ENCODE measurements at places on chromosomes 11 and 22.

DNA sequence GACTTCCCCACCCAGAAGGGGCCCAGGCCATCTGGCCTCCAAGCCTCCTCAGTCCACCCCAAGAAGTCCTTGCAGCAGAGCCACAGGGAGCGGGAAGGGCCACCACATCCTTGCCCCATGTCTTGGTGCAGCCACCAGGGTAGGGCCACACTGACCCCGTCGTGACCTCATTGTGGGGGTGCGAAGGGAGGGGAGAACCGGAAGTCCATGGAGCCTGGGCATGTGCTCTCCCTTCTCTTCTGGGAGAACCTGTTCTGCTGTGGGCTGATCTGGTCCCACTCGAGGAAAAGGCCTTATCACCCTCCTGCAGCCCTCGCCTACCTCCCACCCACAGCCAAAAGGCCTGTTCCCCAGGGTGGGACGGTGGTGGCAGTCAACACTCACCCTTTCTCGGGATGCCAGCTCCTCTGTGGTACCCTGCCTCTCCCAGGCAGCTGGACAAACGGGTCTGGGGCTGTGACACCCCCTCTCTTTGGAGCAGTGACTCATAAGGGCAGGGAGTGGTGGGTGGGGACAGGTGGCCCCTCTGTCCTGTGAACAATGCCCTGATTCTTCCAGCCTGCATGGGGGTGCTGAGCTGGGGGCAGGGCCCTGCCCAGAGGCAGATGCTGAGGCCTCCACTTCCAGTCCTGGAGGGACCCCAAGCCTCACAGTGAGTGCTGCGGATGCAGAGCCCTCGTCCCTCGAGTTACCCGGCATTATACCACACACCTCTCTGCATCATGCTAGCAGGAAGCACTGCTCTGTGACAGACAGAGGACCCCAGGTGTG, 14.6 kb upstream of the CTSD start:
- DNase-seq, result no peak

DNA sequence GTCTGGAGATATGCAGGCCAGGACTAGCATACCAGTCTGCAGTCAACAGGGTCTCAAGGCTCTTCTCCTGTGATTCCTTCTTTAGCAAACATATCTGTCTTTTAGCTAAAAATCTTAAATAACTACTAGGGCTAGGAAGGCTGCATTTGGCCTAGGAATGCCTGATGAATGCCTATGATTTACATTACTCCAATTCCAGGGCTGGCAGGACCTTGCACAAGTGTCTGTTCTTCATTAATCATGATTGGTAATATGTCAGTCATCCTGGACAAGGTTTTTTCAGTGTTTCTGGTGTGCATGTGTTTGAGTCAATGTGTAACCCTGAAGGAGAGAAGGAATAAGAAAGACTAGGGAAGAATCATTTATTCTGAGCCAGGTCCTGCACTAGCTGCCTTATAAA, 280.5 kb upstream of the NARS2 start:
- no peak for DNase-seq

- no peak for DNase-seq
These were observed 488.1 kb downstream of the NTM start for GRCh38 chr11:131858505-131858904.

DNA sequence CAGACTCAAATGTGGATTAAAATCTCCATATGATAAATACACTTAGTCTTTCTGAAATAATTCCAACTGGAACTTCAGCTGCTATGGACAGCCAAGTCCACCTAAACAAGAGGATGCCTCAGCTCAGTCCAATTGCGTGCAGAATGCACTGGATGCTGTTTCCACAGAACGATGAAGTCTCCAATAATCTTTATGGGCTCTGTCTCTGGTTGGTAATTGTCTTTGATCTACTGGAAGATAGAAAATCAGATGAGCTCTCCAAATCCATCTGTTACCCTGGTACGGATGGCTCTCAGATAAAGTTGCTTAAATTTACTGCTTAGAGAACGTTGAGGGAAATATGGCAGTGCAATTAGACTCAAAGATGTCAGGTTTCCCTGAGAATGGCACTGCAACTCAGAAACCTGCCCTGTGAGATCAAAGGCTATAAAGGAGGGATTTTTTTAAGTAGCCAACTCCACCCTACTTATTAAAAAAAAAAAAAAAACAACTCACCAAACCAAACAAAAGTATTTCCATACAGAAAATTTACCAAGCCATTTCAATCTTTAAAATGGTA, 859 bp upstream of the BIRC3 start:
- DNase-seq, result no peak

DNA sequence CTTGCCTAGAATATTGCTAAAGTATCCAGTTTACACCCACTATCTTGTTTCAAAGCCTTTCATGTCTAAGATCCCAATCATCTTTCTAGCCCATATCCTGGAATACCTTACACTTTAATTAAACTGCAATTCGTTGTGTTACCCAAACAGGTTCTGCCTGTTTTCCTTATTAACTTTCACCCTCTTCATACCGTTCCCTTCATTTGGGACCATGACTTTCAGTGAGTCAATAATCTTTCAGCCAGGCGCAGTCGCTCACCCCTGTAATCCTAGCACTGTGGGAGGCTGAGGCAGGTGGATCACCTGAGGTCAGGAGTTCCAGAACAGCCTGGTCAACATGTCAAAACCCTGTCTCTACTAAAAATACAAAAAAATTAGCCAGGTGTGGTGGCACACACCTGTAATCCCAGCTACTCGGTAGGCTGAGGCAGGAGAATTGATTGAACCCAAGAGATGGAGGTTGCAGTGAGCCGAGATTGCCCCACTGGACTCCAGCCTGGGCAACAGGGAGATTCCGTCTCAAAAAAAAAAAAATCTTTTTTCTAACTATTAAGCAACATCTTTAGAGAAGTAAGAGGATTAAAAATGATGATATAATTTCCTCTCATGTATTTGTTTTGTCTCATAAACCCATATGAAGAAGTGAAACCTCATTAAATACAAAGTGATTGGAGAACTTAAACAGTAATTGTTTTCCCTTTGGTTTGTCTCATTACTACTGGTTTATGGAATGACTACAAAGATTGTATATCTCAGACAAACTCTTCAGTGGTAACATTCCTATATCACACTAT, 20.7 kb downstream of the DMC1 start:
- DNase-seq, result no peak

- DNase-seq, result peak; percentile 91
These were observed at the start of gene ALKBH3 for GRCh38 chr11:43880640-43881159. Gene ALKBH3 (plus strand): TSS chr11:43880831. CDS start chr11:43882653, 1,822 bp downstream.

DNA sequence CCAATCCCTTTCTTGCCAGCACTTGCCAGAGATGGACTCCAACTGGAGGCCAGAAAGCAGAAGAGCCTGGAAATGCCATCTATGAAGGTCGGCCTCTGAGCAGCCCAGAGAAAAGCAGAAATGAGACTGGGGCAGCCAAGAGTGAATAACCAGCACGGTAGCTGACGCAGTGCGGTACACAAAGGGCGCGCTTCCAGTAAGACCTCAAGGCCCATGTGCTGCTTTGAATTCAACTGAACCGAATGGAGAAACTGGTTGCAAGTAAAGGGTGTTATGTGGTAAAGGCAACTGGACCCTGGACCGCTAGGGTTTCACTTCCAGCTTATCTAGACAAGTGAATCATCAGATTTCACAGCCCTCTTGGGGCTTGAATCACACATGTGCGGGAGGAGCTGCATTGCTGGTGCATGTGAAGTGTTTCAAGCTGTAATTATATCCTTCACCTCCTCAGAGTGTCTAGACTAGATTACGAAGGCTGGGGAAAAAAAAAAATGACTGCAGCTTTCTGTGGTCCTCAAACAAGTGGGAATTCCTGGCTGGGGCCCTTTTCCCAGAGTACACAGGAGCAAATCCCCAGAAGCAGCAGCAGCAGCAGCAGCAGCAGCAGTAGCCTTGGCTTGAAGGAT, 128.9 kb downstream of the CCDC34 start:
- no peak for DNase-seq

GRCh38 chr22:48744283-48744641, 1083.4 kb downstream of the BRD1 start:
- no peak for DNase-seq

GRCh38 chr11:36409152-36409816, 100.8 kb downstream of the TRAF6 start:
- DNase-seq, result peak; percentile 46

DNA sequence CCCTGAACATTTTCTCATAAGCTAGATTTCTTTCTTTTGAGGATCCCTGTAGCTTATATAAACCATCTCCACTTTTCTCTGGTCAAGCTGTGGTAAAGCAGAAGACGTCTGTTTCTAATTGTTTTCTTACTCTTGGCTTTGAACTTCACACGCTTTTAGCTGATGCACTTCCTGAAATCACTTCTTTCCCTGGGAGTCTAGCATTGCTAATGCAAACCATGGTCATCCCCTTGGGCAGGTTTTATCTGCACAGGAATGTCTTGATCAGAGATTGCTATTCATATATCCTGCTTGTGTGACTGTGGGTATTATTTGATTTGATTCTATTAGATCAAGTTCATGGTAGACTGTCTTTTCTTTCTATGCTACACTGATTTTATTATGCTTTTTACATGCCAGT, 199.2 kb upstream of the POU2AF2 start:
- no peak for DNase-seq

GRCh38 chr11:61918938-61919704, 1.8 kb upstream of the RAB3IL1 start:
- DNase-seq, result no peak

GRCh38 chr11:27158456-27159334, 118.1 kb downstream of the BBOX1 start:
- no peak for DNase-seq

DNA sequence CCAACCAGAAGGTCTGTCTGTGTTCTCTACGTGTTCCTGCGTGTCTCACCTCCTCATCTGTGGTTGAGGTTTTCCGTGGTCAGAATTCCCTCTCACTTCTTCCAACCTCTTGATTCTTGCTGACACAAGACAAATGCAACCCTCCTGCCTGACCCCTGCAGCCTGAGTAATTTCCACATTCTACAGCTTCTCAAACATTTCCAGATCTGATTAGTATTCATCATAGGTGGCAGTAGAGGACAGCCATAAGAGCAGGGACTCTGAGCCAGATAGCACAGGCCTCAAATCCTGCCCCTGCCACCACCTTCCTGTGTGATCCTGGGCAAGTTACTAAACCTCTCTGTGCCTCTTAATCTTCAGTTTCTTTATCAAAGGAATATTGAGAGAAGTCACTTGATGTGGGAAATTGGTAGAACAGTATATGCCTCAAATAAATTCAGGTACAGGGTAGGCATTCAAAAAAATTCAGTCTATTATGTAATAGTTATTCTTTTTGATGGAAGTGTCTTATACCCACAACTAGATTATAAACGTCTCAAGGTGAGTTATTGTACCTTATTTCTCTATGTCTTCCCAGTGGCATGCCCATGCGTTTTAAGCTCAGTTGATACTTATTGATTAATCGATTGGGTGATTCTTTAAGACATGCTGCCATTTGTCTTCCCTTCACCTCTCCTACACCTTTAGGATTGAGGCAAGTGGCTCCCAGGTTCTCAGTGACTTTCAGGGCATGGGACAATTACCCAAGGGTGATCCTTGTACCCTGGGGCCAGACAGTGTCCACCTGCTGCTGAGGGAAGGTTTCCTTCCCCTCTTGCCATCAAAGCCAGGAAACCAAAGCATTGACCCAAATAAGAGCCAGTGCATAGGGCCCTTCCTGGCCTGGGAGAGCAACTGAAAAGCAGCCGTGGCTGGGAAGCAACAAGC, 19.6 kb downstream of the POU2AF1 start:
- no peak for DNase-seq

DNA sequence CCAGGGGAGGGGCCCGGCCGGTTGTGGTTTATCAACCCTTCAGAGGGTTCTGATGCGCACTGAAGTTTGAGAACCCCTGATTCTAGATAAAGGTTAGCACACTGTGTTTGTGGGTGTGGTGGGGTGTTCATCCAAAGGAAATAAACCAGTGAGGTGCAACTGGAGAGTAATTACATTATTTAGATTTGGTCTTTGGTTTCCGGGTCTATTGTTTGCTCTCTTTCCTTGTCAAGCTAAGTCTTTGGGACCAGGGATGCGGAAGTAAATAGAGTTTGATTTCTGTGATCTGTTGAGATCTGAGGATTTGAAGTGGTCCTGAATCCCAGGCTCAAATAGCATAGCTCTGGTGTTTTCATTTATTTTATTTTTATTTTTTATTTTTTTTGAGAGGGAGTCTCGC, 50.5 kb upstream of the CLMP start:
- no peak for DNase-seq
